Endothelial cell of umbilical vein (primary cell): ENCODE measurements at places on chromosomes 2 and 18. TPM values are rescaled to one million over a fixed set of nuclear protein-coding genes. Genes with fewer than 3 reads are reported as not detected.

DNA sequence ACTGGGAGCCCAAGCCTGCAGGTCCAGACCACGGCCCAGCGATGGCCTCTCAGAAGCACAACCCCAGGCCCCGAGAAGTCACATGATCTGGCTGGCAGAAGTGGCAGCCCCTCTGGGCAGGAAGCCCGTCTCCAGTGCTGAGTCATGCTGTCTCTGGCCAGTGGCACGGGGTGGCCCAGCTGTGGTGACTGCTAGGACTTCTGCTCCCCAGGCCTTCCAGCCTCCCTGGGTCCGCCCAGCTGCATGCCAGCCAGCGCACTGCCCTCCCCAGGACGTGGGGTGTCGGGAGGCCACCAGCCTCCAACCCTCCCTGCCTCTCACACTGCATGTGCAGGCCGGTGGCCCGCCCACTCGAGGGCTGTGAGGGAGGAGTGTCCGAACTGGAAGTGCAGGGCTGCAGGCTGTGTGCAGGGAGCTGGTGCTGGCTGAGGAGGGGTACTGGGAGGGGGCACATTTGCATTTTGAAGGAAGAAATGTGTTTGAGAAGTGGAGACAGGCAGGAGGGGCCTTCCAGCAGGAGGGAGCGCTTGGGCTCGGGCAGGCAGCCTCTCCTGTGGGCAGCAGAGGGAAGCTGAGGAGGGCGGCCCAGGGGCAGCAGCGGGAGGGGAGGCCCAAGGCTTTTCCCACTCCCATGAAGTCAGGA lies 17.0 kb upstream of the HPCAL1 start:
- DNase-seq, result peak; percentile 79

DNA sequence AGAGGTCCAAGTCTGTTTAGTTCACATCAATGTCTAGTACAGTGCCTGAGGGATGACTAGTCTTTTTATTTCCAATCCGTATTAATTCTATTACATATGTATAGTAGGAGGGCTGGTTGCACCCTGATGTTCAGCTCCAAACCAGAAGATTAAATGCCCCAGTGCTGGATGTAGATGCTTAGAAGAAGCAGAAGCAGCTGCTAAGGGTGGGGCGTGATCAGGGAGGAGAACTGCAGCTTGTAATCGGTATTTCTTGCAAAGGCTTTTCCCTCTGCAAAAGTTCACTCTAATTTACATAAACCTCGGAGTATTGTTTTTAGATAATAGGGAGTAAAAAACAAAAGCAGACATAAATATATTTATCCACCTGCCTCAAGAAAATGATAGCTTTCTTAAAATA lies 145.3 kb upstream of the ITGA4 start:
- DNase-seq, result no peak

DNA sequence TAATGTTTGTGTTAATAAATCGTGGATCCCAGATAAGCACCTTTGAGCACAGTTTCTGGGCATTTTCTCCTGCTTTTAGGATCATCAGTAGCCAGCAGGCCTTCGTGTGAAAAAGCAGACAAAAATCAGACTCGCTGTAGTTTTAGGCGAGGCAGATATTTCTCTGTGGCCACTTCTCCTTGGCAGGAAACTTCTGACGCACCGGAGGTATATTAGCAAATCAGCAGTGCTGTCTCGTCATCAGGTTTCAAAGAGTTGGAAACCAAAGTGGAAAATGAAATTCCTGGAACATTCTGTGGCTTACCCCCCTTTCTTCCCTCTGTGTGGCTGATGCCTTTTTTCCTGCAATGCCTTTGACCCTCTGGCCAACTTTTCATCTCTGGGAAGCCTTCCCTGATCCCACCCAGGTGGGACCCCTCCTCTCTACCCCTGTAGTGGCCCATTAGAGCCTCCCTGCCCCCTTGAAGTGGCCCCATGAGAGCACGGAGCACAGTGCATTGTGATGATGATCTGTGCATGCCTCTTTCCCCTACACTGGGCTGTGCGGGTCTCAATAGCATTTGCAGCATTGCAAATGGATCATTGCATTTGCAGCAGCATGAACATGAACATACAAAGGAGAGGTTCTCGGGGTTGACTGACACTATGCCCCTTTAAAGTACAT lies 93.3 kb downstream of the RNF144A start:
- no peak for DNase-seq

- DNase-seq, result no peak
These were observed 72.2 kb upstream of the AGAP1 start for GRCh38 chr2:235421618-235422017.

- DNase-seq, result no peak
These were observed 170.4 kb downstream of the C1D start for GRCh38 chr2:67892339-67892846.

DNA sequence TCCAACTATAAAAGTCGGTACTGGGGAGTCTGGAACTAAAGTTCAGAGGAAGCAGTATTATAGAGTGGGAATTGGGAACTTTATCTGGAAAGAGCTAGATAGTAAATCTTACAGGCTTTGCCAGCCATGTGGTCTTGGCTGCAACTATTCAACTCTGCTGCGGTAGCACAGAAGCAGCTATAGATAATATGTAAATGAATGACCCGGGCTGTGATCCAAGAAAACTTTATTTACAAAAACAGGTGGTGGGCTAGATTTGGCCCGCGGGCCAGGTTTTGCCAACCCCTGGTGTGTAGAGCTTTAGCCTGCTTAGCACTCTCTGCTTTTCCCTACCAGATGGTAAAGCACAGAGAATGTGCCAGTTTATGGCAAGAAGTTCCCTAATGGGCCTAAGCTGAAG lies 70.8 kb downstream of the TNP1 start:
- DNase-seq, result no peak

TCF23 gene
- not detected in 2 replicates for total RNA-seq

ASXL3 gene
- 0.27 and 1.7 TPM in 2 replicates for total RNA-seq

SPRED2 gene
- 7.8 and 9.6 TPM in 2 replicates for total RNA-seq

DNA sequence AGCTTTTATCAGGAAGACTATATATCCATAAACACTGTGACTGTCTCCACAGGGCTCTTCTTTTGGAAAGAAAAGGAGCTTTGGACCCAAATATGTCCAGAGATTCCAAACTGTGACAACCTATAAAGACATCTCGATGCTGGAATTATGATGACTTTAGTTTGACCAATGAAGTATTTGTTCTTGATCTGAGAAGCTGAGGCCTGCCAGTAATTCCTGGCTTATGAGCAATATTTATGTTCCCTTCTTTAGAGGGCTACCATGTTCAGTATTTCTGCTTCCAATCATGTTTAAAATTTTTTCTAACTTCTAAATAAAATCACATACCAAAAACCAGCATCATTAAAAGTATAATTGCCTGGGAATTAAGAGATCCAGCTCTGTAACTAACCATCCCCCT lies 41.1 kb downstream of the FEZ2 start:
- DNase-seq, result no peak

DNA sequence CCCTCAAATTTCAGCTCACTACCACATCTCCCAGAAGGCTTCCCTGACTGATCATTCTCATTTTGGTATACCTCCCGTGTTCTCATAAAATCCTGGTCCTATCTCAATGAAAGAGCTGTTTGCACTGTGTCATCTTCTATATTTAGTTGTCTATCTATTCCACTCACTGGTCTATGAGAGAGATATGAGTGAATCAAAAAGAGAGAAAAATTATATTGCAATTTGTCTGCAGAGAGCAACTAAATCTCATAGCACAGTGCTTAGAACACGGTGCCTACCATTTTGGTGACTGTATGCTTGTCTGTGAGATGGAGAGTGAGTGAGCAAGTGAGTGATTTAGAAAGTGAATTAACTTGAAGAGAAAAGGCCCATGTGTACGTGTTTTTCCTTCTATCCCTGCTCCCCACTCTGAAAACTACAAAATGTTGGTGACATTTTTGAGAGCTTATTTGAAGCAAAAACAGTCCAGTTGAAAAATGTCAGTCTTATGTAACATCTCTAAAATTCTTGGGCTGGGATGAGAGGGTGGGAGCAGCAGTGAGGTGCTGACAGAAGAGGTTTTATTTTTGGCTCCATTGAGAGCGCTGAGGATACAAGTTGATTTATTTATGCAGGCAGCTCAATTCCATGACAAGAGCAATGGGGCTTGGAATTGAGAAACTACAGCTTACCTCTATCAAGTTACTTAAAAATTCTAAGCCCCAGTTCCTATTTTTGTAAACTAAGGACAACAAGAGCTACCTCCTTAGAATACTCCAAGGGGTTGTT lies 373.5 kb upstream of the CHST9 start:
- DNase-seq, result no peak

TSPYL6 gene
- total RNA-seq, result not detected in 2 replicates

ABCB11 gene
- total RNA-seq, result 0.44 and 0.58 TPM in 2 replicates

GRCh38 chr2:113826346-113827285 lies 63.3 kb upstream of the ACTR3 start:
- DNase-seq, result no peak

DNA sequence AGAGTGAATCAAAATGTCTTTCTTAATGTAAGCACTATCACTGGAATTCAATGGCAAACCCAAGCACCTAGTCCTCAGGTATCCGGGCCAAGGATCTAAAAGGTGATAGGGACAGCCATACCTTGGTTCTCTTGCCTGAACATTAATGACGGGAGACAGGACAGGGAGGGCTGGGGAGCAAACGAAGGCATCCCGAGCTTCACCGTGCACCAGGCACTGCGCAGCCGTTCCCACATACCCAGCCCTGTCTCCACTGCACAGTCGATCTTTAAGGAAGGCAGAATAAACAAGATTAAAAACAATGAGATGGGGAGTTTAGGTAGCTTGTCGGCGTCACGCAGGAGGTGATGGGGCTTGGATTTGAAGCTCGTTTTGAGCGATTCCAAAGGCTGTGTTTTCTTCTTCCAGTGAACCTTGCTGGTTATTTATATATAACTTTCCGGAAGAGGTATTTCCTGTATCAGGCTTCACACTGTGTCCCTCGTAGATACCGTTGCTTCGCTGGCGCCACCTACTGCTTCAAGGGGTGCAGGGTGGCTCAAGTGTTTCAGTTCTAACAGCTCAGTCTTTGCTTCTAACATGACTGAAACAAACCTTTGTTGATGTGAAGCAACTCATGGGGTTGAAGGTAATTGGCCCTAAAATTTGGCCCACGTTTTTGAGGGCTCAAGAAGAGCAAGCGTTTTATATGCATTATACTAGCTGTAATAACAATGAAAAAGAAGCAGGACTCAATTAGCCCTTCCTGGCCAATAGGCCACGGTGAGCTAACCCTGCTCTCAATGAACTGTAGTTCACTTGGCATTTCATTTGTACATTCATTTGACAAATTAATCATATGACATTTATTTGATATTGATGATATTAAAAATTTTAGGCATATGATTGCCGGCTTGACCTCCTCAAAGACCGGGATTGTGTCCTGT lies 77.4 kb downstream of the DCDC2C start:
- DNase-seq, result peak; percentile 51

DNA sequence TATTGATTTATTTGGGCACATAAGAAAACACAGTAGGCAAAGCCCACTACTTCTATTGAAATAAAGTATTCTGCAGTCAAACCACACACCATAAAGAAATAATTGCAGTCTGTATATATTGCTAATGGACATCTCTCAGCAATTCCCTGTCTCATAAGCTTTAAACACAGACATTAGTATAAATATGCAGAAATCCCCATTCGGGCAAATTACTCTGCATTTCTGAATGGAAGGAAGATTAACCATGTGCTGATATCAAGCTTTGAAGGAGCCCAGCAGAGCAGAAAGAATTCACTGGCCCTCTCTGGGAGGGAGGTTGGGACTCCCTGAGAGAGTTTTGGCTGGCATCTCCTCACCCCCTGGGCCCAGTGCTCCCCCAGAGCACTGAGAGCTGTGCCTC lies 269.6 kb downstream of the ATAD2B start:
- DNase-seq, result no peak

PDIA6 gene
- 424 and 433 TPM in 2 replicates for total RNA-seq

DNA sequence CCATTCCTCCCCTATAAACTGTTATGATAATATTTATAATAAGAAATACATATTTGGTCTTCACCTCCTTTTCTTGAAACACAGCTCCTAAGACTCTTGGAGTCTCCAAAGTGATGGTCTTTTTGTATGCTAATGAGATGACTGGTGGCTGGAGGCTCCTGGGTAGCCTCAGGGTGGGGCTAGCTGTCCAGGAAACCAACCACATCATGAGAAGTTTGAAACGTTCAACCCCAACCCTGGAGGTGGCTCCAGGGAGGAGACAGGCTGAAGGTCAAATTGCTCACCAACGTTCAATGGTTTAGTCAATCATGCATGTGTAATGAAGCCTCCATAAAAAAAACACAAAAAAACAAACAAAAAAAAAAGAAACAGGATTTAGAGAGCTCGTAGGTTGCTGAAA lies 298.7 kb upstream of the MGAT5 start:
- no peak for DNase-seq

GRCh38 chr2:230975927-230976326 lies 20.0 kb upstream of the SPATA3 start:
- DNase-seq, result no peak

GRCh38 chr2:42999391-42999841 lies 207.0 kb upstream of the HAAO start:
- DNase-seq, result no peak

- no peak for DNase-seq
These were observed 146.2 kb downstream of the LDLRAD4 start for GRCh38 chr18:13364721-13365205.

YPEL5 gene
- total RNA-seq, result 59.3 and 62.0 TPM in 2 replicates

GRCh38 chr2:74812787-74813590 lies 20.9 kb upstream of the HK2 start:
- DNase-seq, result no peak

DNA sequence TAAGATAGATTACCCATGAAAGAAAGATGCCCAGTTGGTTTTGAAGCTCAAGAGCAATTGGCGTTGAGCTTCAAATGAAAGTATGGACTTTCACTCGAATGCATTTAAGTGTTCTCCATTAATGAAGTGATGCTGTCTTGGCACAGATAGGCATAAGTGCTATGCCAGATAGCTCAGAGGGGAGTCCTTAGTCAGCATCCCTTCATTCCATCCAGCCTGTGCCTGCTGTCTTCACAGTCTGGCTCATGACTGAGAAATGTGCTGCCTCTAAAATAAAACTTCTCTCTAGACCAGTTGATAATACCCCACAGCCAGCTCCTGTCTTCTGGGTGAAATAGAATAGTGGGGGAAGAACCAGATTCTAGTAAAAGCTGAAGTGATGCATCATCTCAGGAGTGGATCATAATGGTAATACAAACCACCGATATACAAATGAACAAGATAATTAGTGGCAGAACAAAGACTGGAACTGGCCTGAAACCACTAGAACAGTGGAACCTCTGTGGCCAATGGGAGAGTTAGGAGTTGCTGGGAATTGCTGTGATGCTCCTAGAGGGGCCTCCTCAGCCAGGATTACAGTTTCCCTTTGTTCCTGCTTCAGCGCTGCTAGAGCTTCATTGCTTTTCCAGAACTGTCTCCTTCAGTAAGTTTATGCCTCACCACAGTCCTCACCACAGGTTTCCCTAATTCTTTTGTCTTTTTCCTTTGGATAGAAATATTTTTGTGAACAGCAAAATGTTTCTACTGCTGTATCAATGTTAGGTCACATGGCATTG lies 359.3 kb downstream of the KIAA1328 start:
- DNase-seq, result no peak

DNA sequence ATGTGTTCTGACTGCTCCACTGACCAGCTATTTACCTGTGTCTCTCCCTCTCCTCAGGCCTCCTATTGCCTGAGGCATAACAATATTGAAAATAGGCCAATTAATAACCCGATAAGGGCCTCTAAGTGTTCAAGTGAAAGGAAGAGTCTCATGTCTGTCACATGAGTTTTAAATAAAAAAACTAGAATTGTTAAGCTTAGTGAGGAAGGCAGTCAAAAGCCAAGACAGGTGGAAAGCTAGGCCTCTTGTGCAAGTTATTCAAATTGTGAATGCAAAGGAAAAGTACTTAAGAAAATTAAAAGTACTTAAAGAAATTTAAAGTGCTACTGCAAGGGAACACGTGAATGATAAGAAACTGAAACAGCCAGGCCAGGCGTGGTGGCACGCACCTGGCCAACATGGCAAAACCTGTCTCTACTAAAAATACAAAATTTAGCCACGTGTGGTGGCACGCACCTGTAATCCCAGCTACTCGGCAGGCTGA lies 44.9 kb upstream of the TAF4B start:
- no peak for DNase-seq
